ENCODE measurements at places on chromosomes 3 and 15.

GRCh38 chr3:69684309-69684961 is 54.8 kb upstream of the MITF start:
- DNase-seq: no peak

DNA sequence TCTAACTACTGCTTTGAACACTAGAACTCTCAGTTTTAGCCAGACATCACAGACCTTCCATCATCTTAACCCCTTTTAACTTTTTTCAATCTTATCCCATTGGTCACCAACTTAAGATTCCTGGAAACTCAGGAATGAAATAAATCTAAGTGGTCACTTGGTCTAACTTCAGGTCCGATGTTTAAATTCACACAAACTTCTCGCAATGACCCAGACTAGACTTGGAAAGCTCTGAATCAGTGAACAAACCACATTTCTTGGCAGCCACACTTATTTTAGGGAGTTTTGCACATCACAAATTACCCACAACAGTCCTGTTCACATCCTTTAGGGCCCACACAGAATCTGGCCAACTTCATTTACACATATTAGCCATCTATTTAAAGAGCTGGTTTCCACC is 118.9 kb downstream of the MAGI1 start:
- no peak for DNase-seq

- no peak for DNase-seq
Observed at GRCh38 chr3:123373474-123373987, 75.4 kb downstream of the ADCY5 start.

DNA sequence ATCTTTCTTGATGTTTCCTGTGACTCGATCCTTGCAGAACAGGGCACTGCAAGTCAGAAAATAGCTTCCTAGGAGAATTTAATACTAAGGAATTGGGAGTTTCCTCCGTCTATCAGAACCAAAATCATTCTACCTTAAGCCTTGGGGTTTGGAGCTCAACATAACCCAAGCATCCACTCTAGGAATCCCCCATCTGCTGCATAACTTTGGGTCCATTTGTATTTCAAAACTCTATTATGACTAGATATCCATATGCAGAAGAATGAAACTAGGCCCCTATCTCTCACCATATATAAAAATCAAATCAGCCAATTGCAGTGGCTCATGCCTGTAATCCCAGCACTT is 61.7 kb upstream of the AKAP13 start:
- DNase-seq: no peak

GRCh38 chr15:59567324-59567723 is 44.3 kb upstream of the GCNT3 start:
- no peak for DNase-seq

GRCh38 chr3:168183774-168184173 is 88.0 kb upstream of the GOLIM4 start:
- DNase-seq: no peak

Data from activated B cell treated with CpG ODN at 0.5 μM for 24 hours (primary cell).